Myocyte (in vitro differentiated cells): ENCODE measurements at places on chromosomes 16 and 17. TPM values are rescaled to one million over a fixed set of nuclear protein-coding genes. Genes with fewer than 3 reads are reported as not detected.

GRCh38 chr17:43713494-43714162 is 45.0 kb downstream of the SOST start:
- DNase-seq = no peak

DNA sequence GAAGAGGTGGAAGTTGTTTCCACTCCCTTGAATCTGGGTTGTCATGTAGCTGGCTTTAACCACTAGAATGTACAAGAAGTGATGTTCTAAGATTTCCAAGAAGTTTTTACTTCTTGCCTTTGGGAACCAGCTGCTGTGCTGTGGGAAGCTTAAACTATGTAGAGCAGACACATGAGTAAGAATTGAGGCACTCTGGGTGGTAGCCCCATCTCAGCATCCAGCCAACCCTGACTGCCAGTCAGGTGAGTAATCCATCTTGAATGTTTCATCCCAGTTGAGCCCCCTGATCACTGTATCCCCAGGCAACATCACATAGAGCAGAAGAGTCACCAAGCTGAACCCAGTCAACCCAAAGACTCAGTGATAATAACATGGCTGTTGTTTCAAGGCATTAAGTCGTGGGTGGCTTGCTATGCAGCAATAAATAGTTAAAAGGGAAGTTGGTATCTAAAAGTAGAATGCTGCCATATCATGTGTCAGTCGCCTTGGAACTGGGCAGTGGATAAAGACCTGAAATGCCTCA is 62.8 kb upstream of the GPR139 start:
- DNase-seq = no peak

Gene LASP1
- total RNA-seq = 86.8 and 89.9 TPM in 2 replicates

DNA sequence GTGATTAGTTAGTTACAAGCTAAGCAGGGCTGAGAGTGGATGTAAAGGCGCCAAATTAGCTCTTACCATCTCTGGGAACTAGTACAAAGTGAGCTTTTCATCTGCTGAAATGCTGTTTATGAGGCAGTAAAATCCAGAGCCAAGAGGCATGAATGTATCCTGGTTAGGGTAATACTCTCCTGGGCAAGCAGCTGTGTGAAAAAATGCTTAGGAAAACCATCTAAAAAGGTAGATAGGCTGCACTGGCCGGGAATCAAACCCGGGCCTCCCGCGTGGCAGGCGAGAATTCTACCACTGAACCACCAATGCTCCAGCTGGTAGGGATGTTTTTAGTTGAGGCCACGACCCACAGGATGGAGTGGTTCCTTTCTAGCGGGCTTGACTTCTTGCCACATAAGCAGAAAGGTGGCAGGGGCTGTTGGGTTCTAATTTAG is 23.0 kb downstream of the VAC14 start:
- peak; percentile 61 for DNase-seq

Gene TBC1D3L
- total RNA-seq = 13.1 and 14.3 TPM in 2 replicates

- DNase-seq = no peak
Observed at GRCh38 chr16:85206472-85207356, 94.4 kb upstream of the CIBAR2 start.

- no peak for DNase-seq
Observed at GRCh38 chr17:44077595-44077909, 7.0 kb downstream of the G6PC3 start.

DNA sequence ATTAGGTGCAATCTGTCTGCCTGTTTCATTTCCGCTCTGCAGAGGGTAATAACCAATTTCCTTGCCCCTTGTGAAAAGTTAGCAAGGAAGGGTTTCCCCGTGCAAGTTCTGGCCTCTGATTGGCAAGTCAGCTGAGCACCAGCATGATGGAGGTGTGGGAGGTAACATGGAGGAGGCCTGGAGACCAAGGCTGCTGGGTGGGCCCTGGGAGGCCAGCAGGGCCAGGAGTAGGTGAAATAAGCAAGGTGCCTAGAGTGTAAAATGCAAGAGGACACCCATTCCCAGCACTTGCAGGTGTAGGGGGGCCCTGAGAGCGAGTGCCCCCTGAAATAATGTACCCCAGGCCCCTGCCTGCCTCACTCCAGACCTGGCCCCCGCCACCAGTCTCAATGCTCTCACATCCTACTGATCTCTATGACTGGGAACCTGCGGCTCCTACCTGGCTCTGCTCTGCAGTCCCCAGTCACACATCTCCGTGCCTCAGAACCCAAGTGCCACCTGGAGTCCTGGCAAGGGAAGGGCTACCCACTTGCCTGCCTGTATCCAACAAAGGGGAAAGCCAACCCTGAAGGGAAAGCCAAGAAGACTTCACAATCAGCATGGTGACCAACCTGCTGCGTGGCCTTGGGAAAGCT is 116.2 kb downstream of the C16orf78 start:
- no peak for DNase-seq

DNA sequence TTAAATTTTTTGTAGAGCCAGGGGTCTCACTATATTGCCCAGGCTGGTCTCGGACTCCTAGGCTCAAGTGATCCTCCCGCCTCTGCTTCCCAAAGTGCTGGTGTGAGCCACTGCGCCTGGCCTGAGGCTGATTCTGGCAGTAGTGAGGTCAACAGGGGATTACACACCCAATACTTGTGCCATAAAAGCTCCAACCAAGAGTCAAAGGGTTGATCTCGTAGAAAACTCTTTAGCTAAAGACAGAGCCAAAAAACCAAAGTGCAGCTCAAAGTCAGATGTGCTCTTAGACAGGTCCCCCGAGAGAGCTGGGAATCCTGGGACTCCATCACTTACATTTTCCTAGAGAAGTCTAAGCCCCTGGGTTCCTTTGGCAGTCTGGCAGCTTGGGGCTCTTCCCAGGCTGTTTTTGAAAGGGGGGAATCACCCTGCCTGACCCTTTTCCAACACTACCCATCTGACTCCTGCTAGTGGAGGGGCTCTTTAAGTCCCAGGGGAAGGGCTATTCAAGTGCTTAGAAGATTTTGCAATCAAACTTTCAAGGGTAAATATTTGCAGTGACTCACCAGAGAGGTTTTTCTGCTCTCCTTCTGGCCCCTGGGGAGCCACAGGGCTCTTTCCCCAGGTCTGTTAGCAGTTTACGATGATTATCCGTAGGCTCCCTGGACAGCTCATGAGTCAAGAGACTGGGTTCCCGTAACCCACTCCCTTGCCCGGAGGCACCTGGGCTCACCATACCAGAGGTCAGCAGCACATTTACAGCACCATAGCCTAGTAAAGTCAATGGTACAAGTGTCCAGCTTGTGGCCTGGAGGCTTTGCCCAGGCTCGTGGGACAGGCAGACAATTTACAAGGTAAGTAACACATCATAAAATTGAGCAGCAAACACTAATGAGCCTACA is 408.7 kb downstream of the SLC39A11 start:
- peak; percentile 40 for DNase-seq

Gene SLFN14
- total RNA-seq = not detected in 2 replicates

GRCh38 chr17:17417718-17418181 is 59.0 kb upstream of the MED9 start:
- peak; percentile 55 for DNase-seq

Gene DNAAF8
- 0.91 and 1.1 TPM in 2 replicates for total RNA-seq

- peak; percentile 72 for DNase-seq
Observed at GRCh38 chr16:526181-527014, 1.1 kb upstream of the CAPN15 start.

Gene COG8
- total RNA-seq = 55.0 and 68.6 TPM in 2 replicates

Gene KLHL10
- 1.3 TPM in 1 of 2 replicates, not detected in the other for total RNA-seq

DNA sequence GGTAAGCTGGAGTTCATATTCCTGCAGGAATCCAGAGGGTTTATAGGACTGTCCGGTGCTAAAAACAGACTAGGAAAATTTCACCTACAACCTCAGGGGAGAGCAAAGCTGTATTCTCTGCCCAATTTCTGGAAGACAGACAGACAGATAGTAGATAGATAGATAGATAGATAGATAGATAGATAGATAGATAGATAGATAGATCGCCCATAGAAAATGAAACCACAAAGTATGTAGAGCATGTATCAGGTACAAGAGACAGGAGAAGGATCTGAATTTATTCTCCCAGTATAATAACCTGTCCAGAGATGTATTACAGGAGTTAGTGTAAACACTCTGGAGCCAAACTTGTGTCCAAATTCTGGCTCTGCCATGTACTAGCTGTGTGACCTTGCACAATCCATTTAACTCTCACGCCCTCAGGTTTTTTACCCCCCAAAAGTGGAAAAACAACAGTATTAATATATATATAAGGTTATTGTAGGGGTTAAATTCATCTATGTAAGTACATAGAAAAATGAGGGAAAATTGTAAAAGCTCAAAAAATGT is 2.1 kb upstream of the ABCA6 start:
- DNase-seq = no peak

Gene MYH11
- total RNA-seq = 0.03 and 0.05 TPM in 2 replicates

Gene MFAP4
- total RNA-seq = 8.9 and 15.7 TPM in 2 replicates

- no peak for DNase-seq
Observed at GRCh38 chr17:40606548-40607353, 40.9 kb downstream of the SMARCE1 start.

GRCh38 chr17:65600518-65600917 is 39.1 kb upstream of the AXIN2 start:
- no peak for DNase-seq

GRCh38 chr17:29748400-29748799 is 125.7 kb upstream of the CORO6 start:
- no peak for DNase-seq

DNA sequence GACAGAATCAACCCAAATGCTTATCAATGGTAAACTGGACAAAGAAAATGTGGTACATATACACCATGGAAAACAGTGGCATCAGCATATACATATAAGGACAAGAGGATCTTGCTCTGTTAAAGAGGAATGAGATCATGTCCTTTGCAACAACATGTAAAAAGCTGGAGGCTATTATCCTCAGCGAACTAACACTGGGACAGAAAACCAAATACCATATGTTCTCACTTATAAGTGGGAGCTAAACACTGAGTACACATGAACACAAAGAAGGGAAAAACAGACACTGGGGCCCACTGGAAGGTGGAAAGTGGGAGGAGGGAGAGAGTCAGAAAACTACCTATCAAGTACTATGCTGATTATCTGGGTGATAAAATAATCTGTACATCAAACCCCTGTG is 447.3 kb upstream of the MAF start:
- no peak for DNase-seq

Gene USP43
- total RNA-seq = not detected in 2 replicates

DNA sequence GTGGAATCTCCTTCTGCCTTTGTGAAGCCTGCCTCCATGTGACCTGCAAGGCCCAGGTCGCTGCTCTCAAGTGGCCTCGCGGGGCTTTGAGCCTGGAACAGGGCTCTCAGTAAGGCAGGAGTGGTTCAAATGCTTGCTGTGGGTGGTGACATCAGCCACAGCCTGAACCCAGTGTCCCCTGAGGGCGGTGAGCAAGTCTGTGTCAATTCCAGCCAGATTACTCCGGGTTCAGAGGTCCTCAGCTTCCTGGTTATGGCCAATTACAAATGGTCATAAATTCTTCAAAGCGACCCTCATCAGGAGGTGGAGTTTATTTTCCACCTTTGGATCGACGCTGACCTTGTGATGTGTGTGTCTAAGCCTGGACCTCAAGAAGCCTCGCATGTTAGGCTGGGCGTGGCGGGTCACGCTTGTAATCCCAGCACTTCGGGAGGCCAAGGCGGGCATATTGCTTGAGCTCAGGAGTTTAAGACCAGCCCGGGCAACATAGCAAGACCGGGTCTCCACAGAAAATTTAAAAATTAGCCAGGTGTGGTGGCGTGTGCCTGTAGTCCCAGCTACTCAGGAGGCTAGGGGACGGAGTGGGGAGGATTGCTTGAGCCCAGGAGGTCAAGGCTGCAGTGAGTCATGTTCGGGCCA is 17.3 kb downstream of the LGALS3BP start:
- peak; percentile 65 for DNase-seq

DNA sequence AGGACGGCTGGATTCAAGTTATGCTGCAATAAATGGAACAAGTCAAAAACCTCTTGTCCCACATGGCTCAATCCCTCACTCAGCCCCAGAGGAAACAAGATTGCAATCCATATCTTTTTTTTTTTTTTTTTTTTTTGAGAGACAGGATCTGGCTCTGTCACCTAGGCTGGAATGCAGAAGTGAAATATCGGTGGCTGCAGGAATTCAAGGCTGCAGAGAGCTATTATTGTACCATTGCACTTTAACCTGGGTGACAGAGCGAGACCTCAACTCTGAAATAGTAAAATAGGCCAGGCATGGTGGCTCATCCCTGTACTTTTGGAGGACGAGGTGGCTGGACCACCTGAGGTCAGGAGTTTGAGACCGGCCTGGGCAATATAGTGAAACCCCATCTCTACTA is 2.7 kb upstream of the PDE6G start:
- no peak for DNase-seq

- DNase-seq = no peak
Observed at GRCh38 chr17:77654296-77654695, 304.2 kb upstream of the TNRC6C start.

Gene SCIMP
- total RNA-seq = not detected in 2 replicates

GRCh38 chr17:28576758-28577465 is at the start of gene ALDOC:
Gene ALDOC (minus strand): TSS chr17:28576895. CDS start chr17:28575532, 1,363 bp downstream.
- DNase-seq = peak; percentile 84

- DNase-seq = no peak
Observed at GRCh38 chr16:48810436-48810802, 200.4 kb upstream of the N4BP1 start.

Gene PIRT
- total RNA-seq = not detected in 2 replicates

GRCh38 chr16:30805370-30806169 is 18.6 kb upstream of the ZNF629 start:
- DNase-seq = peak; percentile 88

DNA sequence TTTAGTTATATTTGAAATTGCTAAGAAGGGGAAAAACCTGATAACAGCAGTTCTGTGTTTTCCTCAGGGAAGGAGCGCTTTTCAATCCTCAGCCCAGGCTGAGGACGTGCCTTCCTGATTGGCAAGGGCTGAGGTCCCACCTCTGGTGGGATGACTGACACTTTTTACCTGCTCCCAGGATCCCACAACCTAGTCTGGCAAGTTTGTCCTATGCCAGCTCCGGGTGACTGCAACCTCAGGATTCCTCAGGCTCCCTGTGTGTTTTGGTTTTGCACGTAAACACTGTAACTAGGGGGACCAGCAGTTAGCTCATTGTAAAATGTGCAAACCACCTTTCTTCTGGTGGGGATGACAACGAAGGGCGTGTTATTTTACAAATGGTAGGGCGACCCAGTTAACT is 7.5 kb downstream of the MARCHF10 start:
- no peak for DNase-seq

GRCh38 chr16:28876973-28877654 is 1.2 kb upstream of the ATP2A1 start:
- peak; percentile 92 for DNase-seq

DNA sequence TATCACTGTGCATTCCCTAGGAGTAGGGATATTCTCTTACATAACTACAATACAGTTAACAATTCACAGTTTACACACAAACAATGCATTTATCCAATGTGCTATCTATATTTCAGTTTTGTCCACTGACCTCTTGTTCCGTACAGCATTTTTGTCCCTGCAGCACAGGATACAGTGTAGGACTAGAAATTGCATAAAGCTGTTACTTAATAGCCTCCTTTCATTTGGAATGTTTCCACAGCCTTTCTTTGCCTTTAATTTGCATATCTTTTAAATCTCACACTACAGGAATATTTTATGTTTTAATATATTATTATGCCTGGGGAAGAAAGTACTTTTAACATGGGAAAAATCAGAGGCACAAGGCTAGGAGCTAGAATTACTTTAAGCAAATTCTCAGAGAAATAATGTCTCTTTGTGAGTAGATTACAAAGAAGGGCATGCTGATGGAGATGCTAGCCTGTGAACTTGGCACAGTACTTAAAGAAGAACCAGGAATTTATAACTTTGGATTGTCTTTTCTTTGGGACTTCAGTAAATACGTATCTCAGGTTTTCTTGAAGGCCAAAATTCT is 144.3 kb downstream of the ITFG1 start:
- DNase-seq = no peak
